ENCODE measurements at places on chromosomes 5 and 9.

DNA sequence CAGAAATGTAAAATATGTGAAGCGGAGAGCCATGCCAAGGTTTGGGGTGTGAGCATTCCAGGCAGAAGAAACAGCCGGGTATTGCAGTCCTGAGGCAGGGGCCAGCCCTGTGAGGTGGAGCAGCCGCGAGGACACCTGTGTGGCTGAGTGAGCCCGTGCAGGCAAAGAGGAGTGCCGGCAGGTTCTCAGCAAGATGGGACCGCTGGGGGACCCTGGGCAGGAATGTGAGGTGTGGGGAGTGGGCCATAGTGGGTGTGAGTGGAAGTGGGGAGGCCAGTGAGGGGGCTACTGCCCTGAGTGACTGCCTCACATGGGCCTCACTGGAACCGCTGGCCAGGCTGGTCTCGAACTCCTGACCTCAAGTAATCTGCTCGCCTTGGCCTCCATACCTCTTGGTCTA is 8.1 kb upstream of the PRR7 start:
- no peak for DNase-seq

DNA sequence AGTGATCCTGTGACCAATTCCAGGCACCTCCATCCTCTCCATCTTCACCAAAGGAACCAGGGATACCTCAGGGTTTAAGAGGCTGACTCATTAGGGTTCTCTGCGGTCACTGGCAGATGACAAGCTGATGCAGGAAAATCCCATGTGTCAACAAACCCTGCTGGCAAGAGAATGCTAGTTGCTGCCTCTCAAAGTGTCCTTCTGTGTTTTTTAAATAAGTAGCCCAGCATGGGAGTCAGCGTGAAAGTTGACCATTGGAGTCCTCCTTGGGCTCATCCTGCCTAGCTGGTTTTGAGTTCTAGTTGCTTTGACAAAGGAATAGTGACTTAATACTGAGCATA is 200.2 kb downstream of the SLIT3 start:
- no peak for DNase-seq

GRCh38 chr5:171725205-171725601 is 60.4 kb upstream of the SMIM23 start:
- no peak for DNase-seq

DNA sequence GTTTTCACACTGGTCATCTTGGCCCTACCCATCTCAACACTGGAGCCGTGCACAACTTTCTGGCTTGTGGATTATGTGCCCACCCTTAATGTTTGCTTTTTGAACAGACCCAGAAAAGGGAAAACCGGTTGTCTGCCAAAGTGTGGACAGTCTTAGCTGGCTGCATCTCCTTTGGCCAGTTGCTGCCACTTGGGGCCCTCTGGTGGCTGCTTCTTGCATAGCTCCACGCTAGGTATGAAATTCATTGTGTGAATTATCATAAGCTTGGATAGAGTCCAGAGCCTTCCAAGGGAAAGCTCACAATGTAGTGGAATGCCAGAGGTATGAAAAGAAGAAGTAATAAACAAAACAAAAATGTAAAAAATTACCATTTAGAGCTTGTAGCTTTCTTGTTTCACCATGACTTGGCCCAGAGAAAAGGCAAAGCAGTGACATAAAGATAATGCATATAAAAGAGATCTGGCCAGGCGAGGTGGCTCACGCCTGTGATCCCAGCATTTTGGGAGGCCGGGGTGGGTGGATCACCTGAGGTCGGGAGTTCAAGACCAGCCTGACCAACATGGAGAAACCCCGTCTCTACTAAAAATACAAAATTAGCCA is 12.5 kb upstream of the SLC36A3 start:
- peak; percentile 87 for DNase-seq

GRCh38 chr5:57207681-57208080 is 33.8 kb downstream of the GPBP1 start:
- peak; percentile 21 for DNase-seq

- peak; percentile 71 for DNase-seq
Measured at GRCh38 chr9:35646153-35646532, 4.6 kb downstream of the SIT1 start.

All from mucosa of gallbladder (tissue), 1 donor.